Activated T-cell treated with anti-CD3 and anti-CD28 coated beads, Interleukin-2, amount 50 U/mL, for 72 hours (primary cell): ENCODE measurements at places on chromosomes 5 and 9. TPM values are rescaled to one million over a fixed set of nuclear protein-coding genes. Genes with fewer than 3 reads are reported as not detected.

CHSY3 gene
- not detected for total RNA-seq

ATP10B gene
- total RNA-seq = not detected

CCNJL gene
- not detected for total RNA-seq

TSTD2 gene
- 18.7 TPM for total RNA-seq

ACOT12 gene
- total RNA-seq = not detected

TMEM252 gene
- not detected for total RNA-seq

CCL28 gene
- total RNA-seq = 15.2 TPM

RNF208 gene
- total RNA-seq = 10.3 TPM

ARSI gene
- not detected for total RNA-seq

FGF18 gene
- 0.12 TPM for total RNA-seq

CDKN2B-AS1 gene
- 1.0 TPM for total RNA-seq

FOXE1 gene
- 0.79 TPM for total RNA-seq

SPACA9 gene
- 5.8 TPM for total RNA-seq

SLC45A2 gene
- total RNA-seq = not detected

MEF2C gene
- total RNA-seq = 0.53 TPM

RPL12 gene
- total RNA-seq = 2,755 TPM

SLC9A3 gene
- total RNA-seq = 1.8 TPM

ADAMTS12 gene
- not detected for total RNA-seq

GLIPR2 gene
- total RNA-seq = 17.7 TPM
